Activated naive CD8-positive, alpha-beta T cell treated with anti-CD3 and anti-CD28 coated beads, Interleukin-2, amount 50 U/mL, for 24 hours (primary cell): ENCODE measurements at places on chromosomes 2 and 18.
A peak's percentile ranks its signal among the peaks of the same experiment; 100 is the strongest.

DNA sequence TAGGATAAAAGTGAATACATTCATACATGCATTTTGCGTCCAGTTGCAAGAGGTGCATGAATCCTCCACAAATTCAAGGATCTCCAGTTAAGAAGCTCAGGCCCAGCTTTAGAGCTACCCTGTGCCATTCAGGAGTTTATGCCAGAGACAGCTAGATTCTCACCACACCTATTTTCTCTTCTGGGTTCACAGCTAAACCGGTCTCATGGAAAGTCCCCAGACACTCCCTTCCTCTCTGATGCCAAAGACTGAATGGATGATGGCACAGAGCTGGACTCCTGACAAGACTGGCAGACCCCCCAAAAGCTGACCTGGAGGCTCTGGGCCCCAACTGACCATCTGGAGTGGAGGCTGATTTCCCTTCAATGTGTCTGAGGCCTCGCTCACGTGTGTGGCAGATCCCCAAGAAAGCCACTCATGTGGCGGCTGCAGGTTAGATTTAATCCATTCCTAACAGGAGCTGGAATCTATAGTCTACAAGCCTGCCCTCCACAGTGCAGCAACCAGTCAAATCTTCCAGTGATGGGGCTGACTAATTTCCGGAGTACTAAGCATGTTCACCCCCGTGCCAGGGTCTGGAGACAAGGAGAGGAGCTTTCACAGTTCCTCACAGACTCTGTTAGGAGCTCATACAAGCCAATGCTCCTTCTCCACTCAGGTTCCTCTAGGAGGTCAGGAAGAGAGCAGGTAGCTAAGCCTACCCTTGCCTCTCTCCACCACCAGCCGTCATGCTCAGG lies 257.1 kb downstream of the BCL11A start:
- no peak overlapping the region for H3K27ac ChIP-seq
- no peaks in the 10 kb centered on the region for H3K4me1 ChIP-seq
- H3K36me3 ChIP-seq = no peaks in the 10 kb centered on the region

DNA sequence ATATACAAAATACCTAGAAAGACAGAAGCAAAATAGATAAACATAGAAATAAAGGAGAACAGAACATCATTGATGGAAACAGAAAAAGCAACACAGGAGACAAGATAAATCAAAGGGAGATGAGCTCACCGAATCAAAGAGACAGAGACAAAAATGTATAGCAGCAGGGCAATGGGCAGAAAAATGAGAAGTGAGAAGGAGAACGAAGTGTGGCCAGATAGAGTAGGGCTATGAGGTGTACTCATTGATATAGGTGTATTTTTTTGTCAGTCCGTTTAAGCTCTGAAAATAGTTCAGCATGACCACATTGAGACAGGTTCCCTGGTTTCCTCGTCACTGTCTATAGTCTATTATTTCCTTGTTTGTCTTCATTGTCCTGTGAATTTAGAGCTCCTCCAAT lies 55.1 kb downstream of the SP100 start:
- peaks cover 81% of the 10 kb centered on the region for H3K36me3 ChIP-seq
- H3K4me3 ChIP-seq = no peak overlapping the region
- H3K27me3 ChIP-seq = no peaks in the 10 kb centered on the region
- DNase-seq = no peak
- H3K27ac ChIP-seq = peak overlapping the region; percentile 96

DNA sequence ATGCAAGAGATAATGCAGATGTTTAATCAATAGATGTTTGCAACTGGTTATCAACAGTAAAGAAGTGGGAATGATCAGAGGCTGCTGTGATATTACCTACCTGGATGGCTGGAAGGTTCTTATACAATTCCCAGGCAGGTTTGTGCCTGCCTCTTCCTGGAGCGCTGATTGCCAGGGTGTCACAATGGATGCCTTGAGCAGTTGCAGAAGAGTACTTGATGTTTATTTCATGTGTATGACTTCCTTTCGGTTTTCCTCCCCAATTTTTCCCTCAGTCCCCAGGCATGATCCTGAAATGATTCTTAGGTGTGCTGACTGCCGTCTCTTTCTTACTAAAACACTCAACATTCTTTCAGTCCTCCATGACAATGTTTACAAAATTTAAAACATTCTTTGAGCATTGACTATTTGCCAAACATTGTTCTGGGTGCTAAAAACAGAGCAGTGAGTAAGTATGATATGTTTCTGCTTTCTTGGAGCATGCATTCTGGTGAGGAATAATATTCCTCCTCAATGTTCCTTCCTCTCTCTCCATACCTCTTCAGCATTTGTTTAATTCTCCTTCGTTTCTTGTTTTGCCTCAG lies 416.6 kb upstream of the TRIB2 start:
- H3K4me3 ChIP-seq = no peak overlapping the region
- no peak for DNase-seq
- no peak overlapping the region for H3K27ac ChIP-seq
- H3K36me3 ChIP-seq = no peaks in the 10 kb centered on the region

GRCh38 chr18:49648811-49649210 lies 87.0 kb downstream of the LIPG start:
- no peaks in the 10 kb centered on the region for H3K36me3 ChIP-seq
- no peak for DNase-seq
- H3K27me3 ChIP-seq = peaks cover 3% of the 10 kb centered on the region
- H3K4me1 ChIP-seq = no peaks in the 10 kb centered on the region
- no peak overlapping the region for H3K4me3 ChIP-seq

GRCh38 chr2:71935262-71935848 lies 212.3 kb downstream of the CYP26B1 start:
- H3K36me3 ChIP-seq = no peaks in the 10 kb centered on the region
- H3K4me1 ChIP-seq = no peaks in the 10 kb centered on the region
- no peak overlapping the region for H3K4me3 ChIP-seq
- DNase-seq = no peak

GRCh38 chr2:148483665-148484064 lies 160.9 kb upstream of the EPC2 start:
- no peaks in the 10 kb centered on the region for H3K27me3 ChIP-seq
- no peak overlapping the region for H3K27ac ChIP-seq
- no peak for DNase-seq

- no peaks in the 10 kb centered on the region for H3K36me3 ChIP-seq
- H3K27me3 ChIP-seq = no peaks in the 10 kb centered on the region
- H3K4me3 ChIP-seq = no peak overlapping the region
- peaks cover 15% of the 10 kb centered on the region for H3K4me1 ChIP-seq
Observed at GRCh38 chr2:223797811-223798721, 39.3 kb downstream of the AP1S3 start.

- H3K4me1 ChIP-seq = peaks cover 56% of the 10 kb centered on the region
- peaks cover 38% of the 10 kb centered on the region for H3K36me3 ChIP-seq
- no peak for DNase-seq
Observed at GRCh38 chr2:98548920-98549818, 59.1 kb downstream of the COA5 start.

- H3K27ac ChIP-seq = no peak overlapping the region
- no peak for DNase-seq
- H3K4me1 ChIP-seq = no peaks in the 10 kb centered on the region
- H3K27me3 ChIP-seq = no peaks in the 10 kb centered on the region
- no peaks in the 10 kb centered on the region for H3K36me3 ChIP-seq
- H3K4me3 ChIP-seq = no peak overlapping the region
Observed at GRCh38 chr2:56239030-56239429, 55.2 kb downstream of the CCDC85A start.

- DNase-seq = no peak
- peaks cover 8% of the 10 kb centered on the region for H3K4me1 ChIP-seq
- no peak overlapping the region for H3K4me3 ChIP-seq
- H3K27ac ChIP-seq = no peak overlapping the region
- peaks cover 14% of the 10 kb centered on the region for H3K27me3 ChIP-seq
Observed at GRCh38 chr2:166613226-166613625, 119.2 kb upstream of the SCN7A start.

- no peaks in the 10 kb centered on the region for H3K36me3 ChIP-seq
- H3K4me3 ChIP-seq = no peak overlapping the region
- no peak overlapping the region for H3K27ac ChIP-seq
Observed at GRCh38 chr2:68849579-68850030, 21.6 kb downstream of the BMP10 start.

DNA sequence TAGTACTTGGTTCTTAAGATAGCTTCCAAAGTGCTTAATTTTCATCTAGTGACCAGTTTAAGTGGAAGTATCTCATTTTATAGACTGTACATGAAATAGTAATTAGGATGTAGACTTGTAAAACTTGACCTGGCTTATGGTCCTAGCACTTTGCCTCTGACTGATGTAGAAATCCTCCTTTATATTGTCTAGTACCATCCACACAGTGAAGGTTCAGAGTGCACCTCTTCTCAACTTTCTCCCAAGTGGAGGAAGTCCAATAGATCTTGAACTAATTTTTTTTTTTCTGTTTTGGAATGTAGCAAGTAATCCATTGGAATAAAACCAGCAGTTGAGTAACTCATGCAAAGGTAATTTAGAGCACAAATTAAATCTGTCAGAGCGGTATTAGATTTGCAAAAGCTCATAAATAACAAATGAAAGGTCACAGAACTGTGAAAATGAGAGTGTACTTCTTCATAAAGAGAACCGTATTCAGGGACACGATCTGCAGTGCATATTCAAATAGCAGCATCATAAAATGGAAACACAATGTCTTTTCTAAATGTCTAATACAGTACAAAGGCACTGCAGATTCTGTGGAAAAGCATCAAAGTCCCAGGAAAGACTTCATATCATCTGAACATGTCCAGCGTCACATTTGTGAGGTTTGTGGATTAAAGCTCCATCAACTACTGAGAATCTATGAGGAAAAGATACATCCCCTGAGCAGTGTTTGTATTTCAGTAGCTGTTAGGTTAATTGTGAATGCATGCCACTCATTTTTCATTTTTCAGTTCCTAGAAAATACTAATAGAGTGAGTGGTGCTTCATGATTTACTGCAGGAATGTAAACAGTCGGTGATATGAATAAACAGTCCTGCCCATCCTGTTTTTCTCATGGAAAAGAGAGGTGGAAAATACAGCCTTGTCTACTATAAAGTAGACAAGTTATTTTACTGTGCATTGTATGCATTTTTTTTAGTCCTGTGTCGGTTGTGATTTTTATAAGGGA lies 100.7 kb downstream of the LYPD6 start:
- DNase-seq = no peak
- no peak overlapping the region for H3K4me3 ChIP-seq
- H3K27me3 ChIP-seq = peaks cover 3% of the 10 kb centered on the region
- no peaks in the 10 kb centered on the region for H3K36me3 ChIP-seq
- H3K4me1 ChIP-seq = no peaks in the 10 kb centered on the region
- H3K27ac ChIP-seq = no peak overlapping the region

- H3K27me3 ChIP-seq = no peaks in the 10 kb centered on the region
- DNase-seq = no peak
- no peak overlapping the region for H3K4me3 ChIP-seq
- no peaks in the 10 kb centered on the region for H3K36me3 ChIP-seq
- H3K4me1 ChIP-seq = no peaks in the 10 kb centered on the region
- H3K27ac ChIP-seq = no peak overlapping the region
Observed at GRCh38 chr2:77398970-77399600, 123.1 kb downstream of the LRRTM4 start.

DNA sequence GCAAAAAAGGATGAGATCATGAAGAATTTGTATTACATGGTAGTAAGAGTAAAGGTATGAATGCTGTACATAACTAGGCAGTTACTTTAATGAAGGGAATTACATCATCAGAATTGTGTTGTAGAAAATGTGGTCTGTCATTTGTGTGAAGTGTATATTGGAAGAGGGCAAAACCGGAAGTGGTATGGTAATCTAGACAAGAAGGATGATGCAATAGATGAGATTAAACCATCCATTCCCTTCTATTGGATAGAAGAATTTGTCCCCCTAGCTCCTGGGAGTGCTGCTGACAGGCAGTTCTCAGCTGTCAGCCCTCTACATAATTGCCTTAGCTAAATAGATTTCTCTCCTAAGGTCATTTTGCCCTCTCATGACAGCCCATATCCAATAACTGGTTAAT lies 55.9 kb upstream of the BARD1 start:
- DNase-seq = no peak
- no peaks in the 10 kb centered on the region for H3K4me1 ChIP-seq
- H3K4me3 ChIP-seq = no peak overlapping the region
- H3K27me3 ChIP-seq = peaks cover 15% of the 10 kb centered on the region

GRCh38 chr18:21479721-21480120 lies 120.8 kb downstream of the ESCO1 start:
- no peak overlapping the region for H3K27ac ChIP-seq
- H3K4me3 ChIP-seq = no peak overlapping the region
- no peaks in the 10 kb centered on the region for H3K4me1 ChIP-seq
- H3K36me3 ChIP-seq = no peaks in the 10 kb centered on the region

- no peak overlapping the region for H3K4me3 ChIP-seq
- H3K4me1 ChIP-seq = no peaks in the 10 kb centered on the region
- peaks cover 2% of the 10 kb centered on the region for H3K27me3 ChIP-seq
- no peaks in the 10 kb centered on the region for H3K36me3 ChIP-seq
- no peak for DNase-seq
Observed at GRCh38 chr2:33931164-33931563, 332.1 kb upstream of the FAM98A start.

DNA sequence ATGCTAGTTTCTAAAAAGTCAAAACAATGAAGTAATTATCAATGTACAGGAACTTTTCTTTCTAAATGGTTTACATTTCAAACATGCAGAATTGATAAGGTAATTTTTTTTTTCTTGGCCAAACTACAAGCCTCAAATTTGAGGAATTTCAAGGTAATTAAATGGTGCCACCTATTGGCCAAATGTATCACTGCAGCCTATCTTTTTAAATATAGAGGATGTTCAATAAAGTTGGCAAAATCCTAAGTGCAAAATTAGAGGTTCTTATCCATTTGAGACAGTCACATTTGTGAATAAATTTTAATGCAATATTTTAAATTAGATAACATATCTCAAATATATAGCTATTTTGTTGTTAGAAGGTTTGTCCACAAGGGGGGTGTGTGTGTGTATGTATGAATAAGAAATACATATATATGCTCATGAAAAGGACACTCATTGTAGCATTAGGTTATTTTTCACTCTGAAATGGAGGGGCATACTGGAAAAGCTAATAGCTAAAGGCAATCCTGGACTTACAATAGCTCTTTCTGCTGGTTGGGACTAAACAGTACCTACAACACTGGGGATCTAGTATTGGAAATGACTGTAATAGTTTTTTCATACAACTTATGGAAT lies 26.2 kb downstream of the MMADHC start:
- H3K27me3 ChIP-seq = no peaks in the 10 kb centered on the region
- no peak overlapping the region for H3K4me3 ChIP-seq
- peak; percentile 5 for DNase-seq

DNA sequence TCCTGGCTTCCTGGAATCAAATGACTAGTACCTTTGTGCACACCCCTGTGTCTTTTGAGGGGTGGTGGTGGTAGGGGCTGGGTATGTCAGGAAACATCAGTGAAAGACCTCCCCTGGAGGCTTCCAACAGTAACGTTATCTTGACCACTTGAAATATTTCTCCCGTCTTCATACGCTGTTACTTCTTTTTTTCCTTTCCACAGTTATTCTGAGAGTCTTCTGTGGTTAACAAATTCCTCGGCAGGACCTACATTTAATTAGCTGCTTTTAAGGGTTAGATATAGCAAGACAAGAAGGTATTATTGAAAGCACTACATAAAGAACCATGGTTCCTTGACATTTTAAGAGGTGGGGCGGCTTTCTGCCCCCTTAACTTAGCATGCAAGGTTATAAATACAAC lies 34.6 kb downstream of the UGP2 start:
- peaks cover 27% of the 10 kb centered on the region for H3K4me1 ChIP-seq
- H3K36me3 ChIP-seq = peaks cover 41% of the 10 kb centered on the region
- H3K4me3 ChIP-seq = no peak overlapping the region
- no peaks in the 10 kb centered on the region for H3K27me3 ChIP-seq
